ENCODE measurements at places on chromosomes 2 and 18.

- no peak for DNase-seq
These were observed 1.8 kb upstream of the PDE11A start for GRCh38 chr2:178074123-178075005.

- DNase-seq: no peak
These were observed 72.5 kb downstream of the HS1BP3 start for GRCh38 chr2:20578266-20578894.

- no peak for DNase-seq
These were observed 141.1 kb downstream of the HNMT start for GRCh38 chr2:138105358-138105757.

DNA sequence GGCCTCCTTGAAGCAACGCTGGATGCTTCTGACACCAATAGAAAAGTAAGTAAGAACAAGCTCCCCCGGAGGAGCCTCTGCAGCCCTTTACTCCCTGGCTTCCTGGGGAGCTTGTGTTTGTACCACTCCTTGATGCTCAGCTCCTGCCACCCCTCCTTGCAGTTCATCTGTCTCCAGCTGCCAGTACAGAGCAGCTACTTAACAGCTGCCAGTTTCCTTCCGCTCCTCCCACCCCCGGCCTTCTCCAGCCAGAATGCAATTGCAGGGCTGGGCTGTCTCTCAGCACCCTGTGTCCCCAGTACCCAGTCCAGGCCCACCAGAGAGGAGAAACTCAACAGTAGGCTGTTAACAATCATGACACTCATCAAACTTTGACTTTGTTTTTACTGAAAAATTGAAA lies 109.4 kb downstream of the AOX1 start:
- no peak for DNase-seq
